ENCODE measurements at places on chromosomes 16 and 17.

DNA sequence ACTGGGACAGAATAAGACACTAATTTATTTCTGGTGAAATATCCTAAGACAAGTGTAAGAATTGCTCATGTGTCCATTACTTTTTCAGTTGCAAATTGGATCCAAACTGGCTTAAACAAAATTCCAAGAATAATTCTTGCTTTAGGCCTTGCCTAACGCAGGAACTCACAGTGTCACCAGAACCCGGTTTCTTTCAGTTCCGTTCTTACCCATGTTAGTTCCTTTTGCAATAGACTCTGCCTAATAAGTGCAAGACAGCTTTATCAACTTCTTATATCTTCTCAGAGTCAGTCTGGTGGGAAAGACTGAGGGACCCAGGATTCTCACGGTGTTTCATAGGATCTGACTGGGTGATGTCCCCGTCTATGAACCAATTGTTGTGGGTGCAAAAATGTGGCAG, 24.7 kb downstream of the GDE1 start:
- no peak for DNase-seq

DNA sequence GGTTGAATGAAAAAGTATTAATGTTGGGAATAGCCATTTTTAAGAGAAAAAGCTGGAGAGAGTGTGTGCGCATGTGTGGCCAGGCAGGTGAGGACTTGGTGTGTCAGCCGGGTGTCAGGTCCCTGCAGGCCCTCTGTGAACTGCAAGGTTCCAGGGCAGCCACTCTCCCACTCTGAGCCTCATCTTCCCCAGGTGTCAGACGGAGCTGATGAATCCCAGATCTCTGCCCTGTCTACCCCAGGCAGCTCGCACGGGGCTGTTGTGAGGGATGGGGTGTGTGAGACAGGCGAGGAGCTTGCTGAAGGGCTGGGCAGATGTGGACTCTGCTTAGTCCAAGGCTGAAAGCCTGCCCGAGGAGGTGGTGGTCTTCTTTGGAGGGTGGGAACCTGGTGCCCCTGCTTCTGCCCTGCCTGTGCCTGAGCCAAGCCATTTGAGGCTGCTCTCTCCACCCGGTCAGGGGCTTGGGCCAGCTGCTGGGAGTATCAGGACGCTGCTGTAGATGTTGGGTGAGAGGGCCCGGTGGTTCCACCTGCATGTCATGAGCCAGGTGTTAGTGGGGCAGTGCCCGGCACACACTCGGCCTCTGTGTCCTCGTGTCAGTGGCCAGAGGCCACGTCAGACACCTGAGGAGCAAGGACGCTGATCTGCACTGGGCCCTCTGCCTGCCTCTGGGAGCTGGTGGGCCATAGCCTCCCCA, 122.4 kb downstream of the RAB11FIP4 start:
- DNase-seq: no peak

DNA sequence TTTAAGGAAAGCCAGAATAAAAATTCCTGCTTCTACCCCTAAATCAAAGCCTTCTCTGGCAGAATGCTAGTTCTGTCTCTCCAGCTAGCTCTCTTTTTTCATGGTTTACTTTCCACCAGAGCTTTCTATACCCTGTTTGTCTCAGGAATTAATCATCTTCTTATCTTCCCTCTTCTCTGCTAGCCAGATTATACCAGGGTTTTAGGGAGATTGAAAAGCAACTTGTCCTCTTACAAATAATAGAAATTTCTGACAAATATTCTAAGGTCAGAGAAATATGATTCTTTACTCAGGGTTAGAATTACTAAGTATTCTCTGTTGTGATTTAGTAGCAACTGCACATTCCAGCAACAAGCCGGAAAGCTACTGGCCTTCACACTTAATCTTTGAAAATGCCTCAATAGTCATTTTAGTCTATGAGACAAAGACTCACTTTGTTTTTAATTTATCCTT, 166.4 kb downstream of the TANC2 start:
- DNase-seq: peak; percentile 86

DNA sequence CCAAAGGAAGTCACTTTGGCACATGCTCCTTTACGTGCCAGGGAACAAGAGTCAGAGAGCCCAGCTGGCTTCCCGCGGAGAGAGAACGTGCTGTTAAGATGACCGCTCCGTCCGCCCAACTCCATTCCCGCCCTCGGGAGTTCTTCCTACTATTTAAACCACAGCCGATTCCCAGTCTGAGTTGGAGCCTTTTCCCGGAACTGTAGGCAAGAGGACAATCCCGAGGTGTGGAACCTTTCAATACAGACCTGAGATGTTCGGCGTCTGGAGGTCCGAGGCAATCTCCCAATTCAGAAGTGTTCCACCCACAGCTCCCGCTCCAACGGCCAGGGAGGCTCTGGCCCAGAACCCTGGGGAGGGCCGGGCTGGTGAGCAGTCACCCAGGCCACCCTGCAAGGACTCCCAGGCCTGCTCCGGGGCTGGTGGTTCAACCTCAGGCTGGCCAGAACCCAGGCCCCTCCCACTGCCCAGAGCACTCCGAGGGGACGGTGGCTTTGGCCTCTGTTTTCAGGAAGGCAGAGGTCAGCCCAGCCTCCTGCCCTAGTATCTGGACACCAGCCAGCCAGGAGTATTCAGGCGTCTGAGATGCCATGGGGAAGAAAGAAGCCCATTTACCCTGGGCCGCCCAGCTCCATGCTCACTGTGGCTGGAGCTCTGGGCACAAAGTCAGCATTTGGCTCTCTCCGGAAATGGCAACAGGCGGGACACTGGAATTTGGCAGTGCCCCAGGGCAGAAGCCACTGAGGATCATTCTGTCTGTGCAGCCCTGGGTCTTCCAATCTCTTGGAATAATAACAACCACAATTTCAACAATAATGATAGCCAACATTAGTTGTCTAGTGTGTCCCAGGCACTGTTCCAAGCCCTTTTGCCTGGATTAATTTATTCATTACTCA, 21.4 kb downstream of the EMP2 start:
- DNase-seq: peak; percentile 92

DNA sequence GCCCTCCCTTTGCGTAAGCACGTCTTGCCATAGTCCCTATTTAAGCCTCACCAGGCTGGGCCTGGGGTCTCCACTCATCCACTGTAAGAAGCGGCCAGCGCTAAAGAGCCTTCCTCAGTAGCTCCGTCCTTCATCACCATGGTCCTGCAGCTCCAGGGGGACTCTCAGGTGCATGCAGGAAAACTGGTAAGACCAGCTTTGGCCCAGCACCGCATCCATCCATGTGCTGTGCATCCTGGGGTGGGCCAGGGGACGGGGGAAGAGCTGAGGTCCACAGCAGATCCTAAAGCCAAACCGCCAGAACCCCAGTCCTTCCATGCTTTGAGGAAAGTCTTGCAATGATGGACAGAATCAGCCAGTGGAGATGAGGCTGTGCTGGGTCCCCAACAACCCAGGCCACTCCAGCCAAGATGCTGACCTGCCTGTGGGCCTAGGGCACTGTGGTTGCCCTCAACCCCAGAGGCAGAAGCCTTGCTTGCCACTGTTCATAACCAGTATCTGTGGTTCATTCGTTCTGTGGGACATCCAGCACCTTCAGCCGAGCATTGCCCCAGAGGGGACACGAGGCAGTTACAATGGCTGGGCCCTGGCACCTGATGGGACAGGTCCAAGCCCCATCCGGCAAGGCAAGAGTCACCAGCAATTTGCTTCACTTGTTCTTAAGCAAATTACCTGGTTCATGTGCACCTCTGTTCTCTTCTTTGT, 44.4 kb downstream of the RBFOX3 start:
- no peak for DNase-seq

DNA sequence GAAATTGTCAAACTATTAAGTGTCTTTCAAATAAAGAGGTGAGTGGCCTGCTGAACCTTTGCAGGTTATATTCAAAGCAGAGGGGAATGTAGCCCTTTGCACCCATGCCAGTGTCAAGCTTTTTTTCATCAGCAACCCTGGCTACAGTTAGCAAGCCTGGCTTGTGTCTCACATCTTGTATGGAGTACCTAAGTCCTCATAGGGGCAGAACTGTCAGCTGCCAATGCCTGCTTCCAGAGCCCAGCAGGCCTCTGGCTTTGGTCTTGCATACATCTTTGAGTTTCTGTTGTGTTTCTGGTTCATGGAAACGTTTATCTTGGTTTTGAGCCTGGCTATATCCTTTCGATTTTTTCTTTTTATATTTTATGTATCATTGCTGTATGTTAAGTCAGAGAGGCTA, 26.8 kb downstream of the REXO5 start:
- no peak for DNase-seq

All from foreskin melanocyte (primary cell).